Activated CD4-positive, alpha-beta T cell treated with anti-CD3 and anti-CD28 coated beads, Interleukin-2, amount 50 U/mL, for 4 hours (primary cell): ENCODE measurements at places on chromosomes 1 and 21.

DNA sequence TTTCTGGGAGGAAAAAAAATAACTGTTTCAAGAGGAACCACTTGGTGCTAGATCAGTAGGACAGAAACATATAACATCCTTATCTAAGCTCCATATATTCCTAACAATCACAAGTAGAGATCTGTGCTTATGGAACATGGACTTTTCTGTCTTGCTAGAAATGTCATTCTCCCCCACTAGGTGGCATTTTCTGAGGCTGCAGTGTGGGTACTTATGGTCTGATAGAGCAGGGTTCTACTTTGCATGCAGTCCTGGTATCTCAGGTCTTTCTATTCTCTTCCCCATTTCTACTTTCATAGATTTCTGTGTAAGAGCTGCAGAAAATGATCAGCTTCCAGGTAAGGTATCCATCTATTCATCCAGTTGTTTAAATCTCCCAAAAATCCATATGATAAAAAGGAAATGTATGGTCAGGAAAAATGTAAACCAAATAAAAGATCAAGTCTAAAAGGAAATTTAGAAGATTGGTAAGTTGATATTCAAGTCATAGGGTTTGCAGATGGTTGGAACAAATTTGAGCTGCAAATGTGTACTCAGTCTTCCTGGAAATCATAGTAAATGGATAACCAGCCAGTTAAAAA is 1.5 kb downstream of the ZNF684 start:
- DNase-seq = no peak

GRCh38 chr1:186559601-186560116 is 98.7 kb upstream of the PDC start:
- DNase-seq = no peak

- DNase-seq = no peak
These were observed 82.8 kb downstream of the WDR4 start for GRCh38 chr21:42796327-42797062.

GRCh38 chr1:219568733-219569132 is 44.2 kb downstream of the ZC3H11B start:
- DNase-seq = no peak

DNA sequence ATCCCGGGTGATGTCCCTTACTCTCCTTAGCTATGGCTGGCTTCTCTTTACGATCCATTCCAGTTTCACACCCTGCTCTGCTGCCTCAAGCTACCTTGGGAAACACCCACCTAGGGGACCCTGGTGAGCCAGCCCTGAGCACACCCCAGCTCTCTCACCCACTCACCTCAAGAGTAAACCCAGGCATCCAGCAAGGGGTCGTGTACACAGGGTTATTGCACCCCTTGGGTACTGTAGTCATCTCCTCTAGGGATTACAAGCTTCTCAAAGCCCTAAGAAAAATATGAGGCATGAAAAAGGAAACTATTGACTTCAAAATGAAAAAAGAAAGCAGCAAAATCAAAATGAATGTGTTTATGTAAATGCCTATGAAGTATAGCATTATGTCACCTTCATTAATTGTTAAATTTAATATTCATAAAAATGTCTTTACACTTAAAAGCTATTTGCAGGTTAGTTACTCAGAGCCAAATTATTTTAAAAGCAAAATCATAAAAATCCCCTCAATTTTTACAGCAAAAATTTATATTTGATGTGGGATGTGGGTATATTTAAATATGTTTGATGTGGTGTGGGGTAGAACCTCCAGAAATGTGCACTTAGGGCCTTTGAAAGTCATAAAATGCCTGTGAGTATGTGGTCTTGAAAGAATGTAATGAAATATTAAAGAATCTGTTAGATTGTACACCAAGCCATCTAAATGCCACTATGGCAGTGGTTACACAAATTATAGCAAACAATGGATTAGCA is 190.3 kb downstream of the C1orf94 start:
- no peak for DNase-seq

- DNase-seq = no peak
These were observed 35.5 kb upstream of the SLC19A1 start for GRCh38 chr21:45577801-45578175.

GRCh38 chr1:111512132-111512889 is 8.9 kb upstream of the ADORA3 start:
- no peak for DNase-seq

- DNase-seq = no peak
These were observed 509.8 kb upstream of the ADAMTS5 start for GRCh38 chr21:27476696-27477095.

DNA sequence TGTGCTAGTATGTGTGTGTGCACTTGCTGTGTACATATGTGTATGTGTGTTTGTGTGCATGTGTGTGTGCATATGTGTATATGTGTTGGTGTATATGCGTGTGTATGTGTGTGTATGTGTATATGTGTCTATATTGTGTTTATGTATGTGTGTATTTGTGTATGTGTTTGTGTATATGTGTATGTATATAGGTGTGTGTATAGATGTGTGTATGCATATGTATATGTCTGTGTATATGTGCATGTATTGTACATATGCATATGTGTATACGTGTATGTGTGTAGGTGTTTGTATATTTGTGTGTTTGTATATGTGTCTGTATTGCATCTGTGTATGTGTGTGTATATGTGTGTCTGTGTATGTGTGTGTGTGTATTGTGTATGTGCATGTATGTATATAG is 59.1 kb downstream of the EDN2 start:
- DNase-seq = no peak

DNA sequence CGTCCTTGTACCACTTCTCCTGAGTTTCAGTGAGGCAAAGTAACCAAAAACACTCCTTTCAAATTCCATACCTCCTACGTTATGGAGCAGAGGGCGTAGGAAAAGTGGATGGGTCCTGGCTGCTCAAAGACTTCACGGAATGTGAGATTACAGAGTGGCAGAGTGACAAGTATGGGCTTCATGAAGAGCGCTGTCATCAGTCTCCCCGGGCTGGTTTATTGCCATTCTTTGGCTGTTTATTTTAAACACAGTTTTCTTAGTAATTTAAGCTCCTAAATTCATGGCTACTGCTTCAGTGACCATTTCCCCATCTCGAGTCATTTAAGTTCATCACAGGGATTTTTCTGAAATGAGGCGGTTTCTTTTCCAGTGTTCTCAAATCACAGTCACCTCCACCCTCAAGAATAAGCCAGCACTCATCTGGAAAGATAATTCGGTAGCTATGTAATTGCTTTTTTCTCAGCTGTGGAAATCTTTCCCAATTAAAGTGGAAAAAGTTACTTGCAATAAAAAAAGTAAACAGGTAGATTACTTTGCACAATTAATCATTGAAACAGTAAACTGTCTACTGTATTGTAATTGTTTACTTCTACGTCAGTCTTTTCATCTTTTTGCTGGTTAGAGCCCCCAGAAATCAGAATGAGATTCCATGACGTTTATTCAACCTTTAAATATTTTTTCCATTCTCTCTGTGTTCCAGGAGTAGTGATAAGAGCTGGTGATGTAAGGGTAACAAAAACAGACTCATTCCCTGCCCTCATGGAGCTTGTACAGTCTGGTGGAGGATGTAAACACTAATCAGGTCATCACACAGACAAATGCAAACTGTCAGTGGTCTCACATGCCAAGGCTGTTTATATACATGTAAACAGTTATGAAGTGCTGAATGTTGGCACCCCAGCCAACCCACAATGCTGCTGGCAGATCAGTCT is 3.0 kb upstream of the SMYD2 start:
- DNase-seq = no peak

DNA sequence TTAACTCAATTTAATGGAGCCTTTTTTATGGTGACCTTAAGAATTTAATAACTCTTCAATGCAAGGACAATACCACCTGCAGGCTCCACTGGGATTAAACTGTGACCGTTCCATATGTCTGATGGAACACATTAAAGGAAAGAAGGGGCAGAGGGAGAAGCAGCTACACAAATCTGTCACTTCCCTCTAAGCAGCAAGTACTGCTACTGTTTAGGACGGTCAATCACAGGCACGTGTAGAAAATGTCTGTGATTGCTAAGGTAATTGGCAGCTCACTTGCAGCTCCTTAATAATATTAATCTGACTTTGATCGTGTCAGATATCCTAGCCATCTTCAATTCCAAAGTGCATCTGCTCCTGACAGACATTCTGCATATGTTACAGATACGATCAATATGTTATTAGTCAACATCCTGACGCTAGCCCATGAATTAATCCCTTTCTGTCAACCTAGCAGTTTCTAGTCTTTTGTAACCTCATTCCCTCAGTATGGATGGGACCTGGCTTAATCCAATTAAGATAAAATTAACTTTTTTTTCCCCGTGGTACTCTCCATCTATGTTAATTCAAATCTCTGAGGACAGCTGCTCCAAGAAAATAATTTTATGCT is 1012.4 kb downstream of the AMY1C start:
- no peak for DNase-seq

- no peak for DNase-seq
These were observed 1.8 kb upstream of the DMBX1 start for GRCh38 chr1:46487818-46488218.

GRCh38 chr21:38861056-38861455 is 55.3 kb downstream of the ETS2 start:
- no peak for DNase-seq

- DNase-seq = no peak
These were observed 86.4 kb upstream of the ZNF648 start for GRCh38 chr1:182147951-182148350.

GRCh38 chr1:152941037-152941711 is 5.8 kb upstream of the SPRR5 start:
- DNase-seq = no peak

- DNase-seq = no peak
These were observed 342.5 kb downstream of the DISC1 start for GRCh38 chr1:231969076-231969475.

DNA sequence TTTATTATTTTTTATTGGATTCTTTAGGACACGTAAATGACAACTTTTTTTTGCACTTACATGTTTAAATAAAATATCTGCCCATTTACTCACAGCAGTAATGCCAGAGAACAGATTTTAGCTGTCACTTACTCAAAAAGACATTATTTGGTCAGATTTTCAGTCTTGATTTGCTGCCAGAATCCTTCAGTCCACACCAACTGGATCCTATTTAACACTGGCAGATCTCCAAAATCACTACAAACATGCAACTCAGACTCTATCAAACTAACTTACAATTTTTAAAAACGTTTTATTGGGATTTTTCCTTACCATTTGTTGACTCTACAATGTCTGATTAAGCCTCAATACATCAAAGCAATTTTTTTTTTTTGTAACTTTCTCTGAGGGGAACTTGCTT is 11.1 kb downstream of the ATP6V1G3 start:
- no peak for DNase-seq

DNA sequence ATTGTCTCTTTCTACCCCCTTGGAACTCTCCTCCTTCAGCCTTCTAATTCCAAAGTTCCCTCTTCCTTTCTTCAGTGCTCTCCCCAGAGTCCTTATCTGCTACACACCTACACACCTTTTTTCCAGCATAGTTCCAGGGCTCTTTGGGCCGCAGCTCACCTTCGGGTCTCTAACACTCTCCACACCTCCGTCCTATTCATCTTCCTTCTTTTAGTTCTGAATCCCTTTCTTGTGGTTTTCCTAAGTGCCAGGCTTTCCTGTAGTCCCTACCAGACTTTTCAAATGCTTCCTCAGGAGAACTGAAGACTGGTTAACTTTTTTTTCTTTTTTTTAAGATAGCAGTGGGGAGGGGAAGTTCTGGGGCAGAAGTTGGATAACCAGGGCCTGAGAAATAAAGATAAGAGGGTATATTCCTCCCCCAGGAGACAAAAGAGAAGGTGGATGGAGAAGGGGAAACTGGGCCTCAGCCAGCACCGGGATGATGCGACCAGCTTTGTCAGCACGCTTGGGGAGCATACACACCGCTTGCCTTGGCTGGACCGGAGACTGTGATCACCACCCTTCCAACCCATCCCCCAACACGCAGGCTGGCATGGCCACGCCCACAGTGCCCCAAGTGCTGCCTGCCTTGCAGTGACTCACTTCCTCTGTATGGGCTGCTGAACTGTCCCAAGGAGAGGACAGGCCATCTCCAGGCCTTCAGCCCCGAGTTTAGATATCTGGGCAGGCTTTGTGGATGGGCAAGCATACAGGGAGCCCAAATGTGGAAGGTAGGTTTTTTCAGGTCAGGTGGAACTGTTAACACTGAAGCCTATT is 2.5 kb upstream of the CERS2 start:
- peak; percentile 54 for DNase-seq

GRCh38 chr1:223201967-223202366 is 58.9 kb upstream of the TLR5 start:
- DNase-seq = no peak

DNA sequence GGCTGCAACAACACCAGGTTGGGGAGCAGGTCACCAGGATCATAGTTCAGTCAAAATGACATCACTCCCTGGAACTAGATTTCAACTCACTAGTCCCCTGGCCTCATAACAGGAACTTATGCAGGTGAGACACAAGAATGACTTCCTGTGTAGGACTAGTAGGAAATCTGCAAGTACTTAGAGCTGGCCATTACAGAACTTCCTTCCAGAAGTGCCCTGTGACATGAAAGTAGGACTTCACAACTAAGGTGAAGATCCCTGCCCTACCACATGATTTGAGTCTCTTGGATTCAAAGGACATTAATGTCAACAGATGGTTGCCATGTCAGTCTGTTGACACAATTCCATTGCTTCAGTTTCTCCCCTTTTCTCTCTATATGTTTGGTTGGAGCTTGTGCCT is 223.1 kb downstream of the RPS6KC1 start:
- no peak for DNase-seq

DNA sequence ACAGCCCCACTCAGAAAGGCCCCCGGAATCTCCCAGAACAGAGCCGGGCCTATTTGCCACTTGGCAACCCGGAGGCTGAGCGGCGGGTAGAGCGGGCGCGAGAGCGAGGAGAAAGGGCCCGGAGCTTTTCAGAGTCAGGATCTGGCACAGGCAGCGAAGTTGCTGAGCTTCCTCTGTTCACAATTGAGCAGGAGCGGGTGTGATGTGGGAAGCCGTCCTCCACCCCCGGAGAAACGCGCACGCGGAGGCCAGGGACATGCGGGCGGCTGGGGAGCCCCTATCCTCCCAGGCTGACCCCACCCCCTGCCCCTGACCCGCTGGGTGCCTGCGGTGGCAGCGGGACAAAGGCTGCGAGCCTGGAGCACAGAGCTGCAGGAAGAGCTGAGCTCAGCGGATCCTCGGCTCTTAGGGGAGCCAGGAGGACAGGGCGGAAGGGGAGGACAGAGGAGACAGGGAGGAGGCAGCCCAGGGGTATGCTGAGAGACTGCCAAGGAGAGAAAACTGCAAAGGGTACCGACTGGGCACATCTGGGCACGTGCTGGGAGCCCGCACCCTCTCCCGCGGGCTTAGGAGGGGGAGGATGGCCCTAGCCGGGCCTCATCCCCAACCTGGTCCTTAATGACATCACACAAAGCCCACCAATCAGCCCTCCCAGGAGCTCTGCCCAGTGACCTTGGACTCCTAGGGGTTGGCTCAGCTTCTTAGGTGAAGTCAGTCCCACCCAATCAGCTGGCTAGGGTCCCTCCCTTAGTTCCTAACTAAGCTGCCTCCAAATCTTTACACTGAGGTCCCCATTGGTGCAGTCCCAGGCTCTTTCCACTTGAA is 9.3 kb downstream of the KIF21B start:
- DNase-seq = no peak

DNA sequence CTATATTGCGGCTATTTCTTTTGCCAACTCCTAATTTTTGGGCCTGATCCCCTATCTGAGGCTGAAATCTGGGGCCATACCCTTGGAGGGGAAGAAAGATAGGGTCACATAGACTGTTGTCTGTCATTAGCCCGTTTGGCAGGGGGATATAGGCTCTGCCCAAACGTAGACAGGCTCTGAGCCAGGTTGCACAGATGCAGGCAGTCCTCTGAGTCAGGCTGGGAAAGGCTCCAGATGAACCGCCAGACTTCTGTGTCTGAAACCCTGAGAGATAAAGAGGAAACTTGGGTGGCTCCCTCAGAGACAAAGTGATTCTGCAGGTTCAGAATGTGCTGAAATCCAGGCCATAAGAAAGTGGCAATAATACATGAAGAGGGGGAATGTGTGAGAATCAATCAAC is 4.0 kb upstream of the CAP1 start:
- no peak for DNase-seq
